ENCODE measurements at places on chromosomes 6 and 20.

- H3K27me3 ChIP-seq, result no peaks in the 10 kb centered on the region
- DNase-seq, result no peak
- H3K4me3 ChIP-seq, result no peak overlapping the region
- no peaks in the 10 kb centered on the region for H3K4me1 ChIP-seq
- no peak overlapping the region for H3K27ac ChIP-seq
- no peaks in the 10 kb centered on the region for H3K36me3 ChIP-seq
These were observed 127.4 kb downstream of the GJA10 start for GRCh38 chr6:90021711-90022110.

GRCh38 chr6:56794421-56794820 is 151.7 kb upstream of the DST start:
- H3K27me3 ChIP-seq, result no peaks in the 10 kb centered on the region
- no peaks in the 10 kb centered on the region for H3K4me1 ChIP-seq
- H3K27ac ChIP-seq, result no peak overlapping the region
- DNase-seq, result no peak
- no peak overlapping the region for H3K4me3 ChIP-seq

DNA sequence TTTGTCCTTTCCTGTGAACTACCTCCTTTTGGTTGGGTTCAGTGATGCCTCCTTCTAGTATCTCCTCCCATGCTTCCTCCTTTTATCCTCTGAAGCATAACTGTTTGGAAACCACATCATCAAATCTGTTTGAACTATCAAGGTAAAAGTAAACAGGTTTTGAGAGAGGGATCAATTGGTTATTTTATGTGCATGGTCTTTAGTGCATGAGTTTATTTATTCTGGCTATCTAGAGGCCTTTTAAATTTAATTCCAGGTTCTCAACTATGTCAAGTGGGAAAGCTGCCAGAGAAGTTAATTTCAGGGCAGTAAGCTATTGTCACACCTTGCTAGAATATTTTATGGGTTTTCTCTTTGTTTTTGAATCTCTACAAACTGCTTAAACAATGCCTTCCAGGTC is 54.1 kb downstream of the WASF1 start:
- no peak for DNase-seq
- no peak overlapping the region for H3K27ac ChIP-seq
- no peak overlapping the region for H3K4me3 ChIP-seq
- no peaks in the 10 kb centered on the region for H3K27me3 ChIP-seq

- no peak overlapping the region for H3K27ac ChIP-seq
- no peaks in the 10 kb centered on the region for H3K4me1 ChIP-seq
- DNase-seq, result no peak
- no peaks in the 10 kb centered on the region for H3K27me3 ChIP-seq
- no peak overlapping the region for H3K4me3 ChIP-seq
- H3K36me3 ChIP-seq, result no peaks in the 10 kb centered on the region
These were observed 10.8 kb upstream of the LY86 start for GRCh38 chr6:6577735-6578134.

DNA sequence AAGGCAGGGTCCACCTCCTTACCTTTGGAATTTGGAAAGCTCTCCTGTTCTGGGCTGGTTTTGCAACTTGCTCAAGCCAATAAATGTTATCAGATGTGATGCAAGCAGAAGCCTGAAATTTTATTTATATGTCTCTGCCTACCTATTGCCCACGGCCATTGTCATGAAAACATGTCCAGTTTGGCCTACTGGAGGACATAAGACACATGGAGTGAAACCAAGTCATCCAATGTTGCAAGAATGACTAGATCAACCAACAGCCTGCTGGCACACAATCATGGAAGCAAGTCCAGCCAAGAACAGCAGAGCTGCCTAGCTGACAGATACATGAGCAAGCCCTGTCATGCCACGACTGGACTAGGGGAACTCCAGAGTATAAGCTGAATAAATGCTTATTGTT is 56.7 kb upstream of the IRAK1BP1 start:
- H3K36me3 ChIP-seq, result no peaks in the 10 kb centered on the region
- DNase-seq, result no peak
- H3K4me1 ChIP-seq, result no peaks in the 10 kb centered on the region
- no peaks in the 10 kb centered on the region for H3K27me3 ChIP-seq
- no peak overlapping the region for H3K27ac ChIP-seq

GRCh38 chr20:57007171-57007540 is 259.3 kb downstream of the BMP7 start:
- H3K4me1 ChIP-seq, result no peaks in the 10 kb centered on the region
- no peaks in the 10 kb centered on the region for H3K36me3 ChIP-seq
- no peak for DNase-seq
- H3K4me3 ChIP-seq, result no peak overlapping the region
- no peaks in the 10 kb centered on the region for H3K27me3 ChIP-seq

DNA sequence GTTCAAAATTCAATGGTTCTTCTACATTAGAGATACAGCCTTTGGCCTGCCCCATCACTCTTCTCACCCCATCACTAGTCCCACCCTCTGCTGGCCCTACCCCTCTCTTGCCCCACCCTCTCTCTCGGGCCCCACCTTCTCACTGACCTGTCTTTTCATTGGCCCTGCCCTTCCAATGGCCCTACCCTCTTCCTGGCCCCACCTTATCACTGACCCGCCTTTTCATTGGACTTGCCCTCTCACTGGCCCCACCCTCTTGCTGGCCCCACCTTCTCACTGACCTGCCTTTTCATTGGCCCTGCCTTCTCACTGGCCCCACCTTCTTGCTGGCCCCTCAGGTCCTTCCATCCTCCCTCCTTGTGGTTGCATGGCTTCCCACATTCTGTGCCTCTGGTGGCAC is 107.2 kb upstream of the PLEKHG1 start:
- no peaks in the 10 kb centered on the region for H3K27me3 ChIP-seq
- no peak for DNase-seq
- H3K36me3 ChIP-seq, result no peaks in the 10 kb centered on the region
- no peak overlapping the region for H3K27ac ChIP-seq

DNA sequence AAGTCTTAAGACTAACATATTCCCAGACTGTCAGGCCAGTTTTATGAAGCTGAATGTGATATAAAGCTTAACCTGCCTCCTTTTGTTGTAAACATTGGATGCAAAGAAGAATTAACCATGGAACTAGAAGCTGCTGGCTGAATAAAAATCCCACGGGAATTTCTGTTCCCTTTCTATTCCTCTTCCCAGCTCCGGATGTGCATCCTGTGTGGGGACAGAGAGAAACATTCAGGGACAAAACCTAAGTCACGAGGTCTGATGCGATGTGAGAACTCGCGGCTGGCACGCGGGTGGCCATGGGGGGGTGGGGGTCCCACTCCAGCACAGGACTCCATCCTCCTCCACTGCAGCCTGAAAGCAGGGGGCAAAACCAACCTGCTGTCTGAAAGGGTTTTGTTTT is 32.2 kb downstream of the RAMACL start:
- H3K27me3 ChIP-seq, result no peaks in the 10 kb centered on the region
- no peak for DNase-seq
- H3K27ac ChIP-seq, result no peak overlapping the region
- no peaks in the 10 kb centered on the region for H3K36me3 ChIP-seq

GRCh38 chr20:9503526-9504245 is 10.7 kb upstream of the LAMP5 start:
- H3K4me1 ChIP-seq, result no peaks in the 10 kb centered on the region
- H3K36me3 ChIP-seq, result no peaks in the 10 kb centered on the region
- H3K27ac ChIP-seq, result no peak overlapping the region
- no peak for DNase-seq
- peaks cover 18% of the 10 kb centered on the region for H3K27me3 ChIP-seq
- no peak overlapping the region for H3K4me3 ChIP-seq

- H3K4me1 ChIP-seq, result no peaks in the 10 kb centered on the region
- no peak overlapping the region for H3K4me3 ChIP-seq
- no peaks in the 10 kb centered on the region for H3K27me3 ChIP-seq
- no peaks in the 10 kb centered on the region for H3K36me3 ChIP-seq
These were observed 285.1 kb downstream of the CENPW start for GRCh38 chr6:126625019-126625418.

DNA sequence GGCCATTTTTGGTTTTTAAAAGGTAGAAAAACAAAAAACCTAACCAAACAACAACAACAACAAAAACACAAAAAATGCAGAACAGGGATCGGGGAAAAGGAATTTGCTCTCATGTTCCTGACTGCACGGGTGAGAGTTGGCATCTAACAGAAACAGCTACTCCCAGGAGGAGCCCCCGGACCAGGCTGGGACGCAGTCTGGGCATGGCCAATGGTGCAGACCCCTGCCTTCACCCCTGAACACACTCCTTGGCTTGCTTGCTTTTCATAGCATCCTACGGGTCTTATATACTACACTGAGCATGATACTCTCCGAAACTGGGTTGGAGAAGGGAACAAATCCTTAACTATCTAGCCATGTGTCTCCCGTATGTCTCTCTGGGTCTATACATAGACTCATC is 587 bp upstream of the MAS1 start:
- no peak overlapping the region for H3K27ac ChIP-seq
- no peaks in the 10 kb centered on the region for H3K27me3 ChIP-seq
- no peak for DNase-seq

DNA sequence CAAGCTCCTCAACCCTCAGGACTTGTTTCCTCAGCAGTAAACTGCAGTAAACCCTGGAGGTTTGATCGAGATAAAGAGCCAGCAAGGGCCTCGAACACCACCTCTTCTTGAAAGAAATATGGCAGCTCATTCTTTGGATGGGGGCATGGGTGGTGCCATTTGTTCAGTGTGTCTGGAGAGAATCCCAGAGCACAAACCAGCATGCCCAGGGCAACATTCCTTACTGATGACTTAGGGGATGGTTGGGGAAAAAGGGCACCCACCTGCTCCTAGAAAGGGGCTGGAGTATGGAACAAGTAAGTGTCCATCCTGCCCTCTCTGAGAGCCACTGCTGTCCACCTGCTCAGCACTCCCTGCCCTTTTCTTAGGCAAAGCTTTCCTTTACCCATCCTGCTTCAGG is 31.3 kb upstream of the ZFAND3 start:
- H3K4me3 ChIP-seq, result no peak overlapping the region
- no peak overlapping the region for H3K27ac ChIP-seq
- H3K27me3 ChIP-seq, result no peaks in the 10 kb centered on the region
- H3K36me3 ChIP-seq, result no peaks in the 10 kb centered on the region

DNA sequence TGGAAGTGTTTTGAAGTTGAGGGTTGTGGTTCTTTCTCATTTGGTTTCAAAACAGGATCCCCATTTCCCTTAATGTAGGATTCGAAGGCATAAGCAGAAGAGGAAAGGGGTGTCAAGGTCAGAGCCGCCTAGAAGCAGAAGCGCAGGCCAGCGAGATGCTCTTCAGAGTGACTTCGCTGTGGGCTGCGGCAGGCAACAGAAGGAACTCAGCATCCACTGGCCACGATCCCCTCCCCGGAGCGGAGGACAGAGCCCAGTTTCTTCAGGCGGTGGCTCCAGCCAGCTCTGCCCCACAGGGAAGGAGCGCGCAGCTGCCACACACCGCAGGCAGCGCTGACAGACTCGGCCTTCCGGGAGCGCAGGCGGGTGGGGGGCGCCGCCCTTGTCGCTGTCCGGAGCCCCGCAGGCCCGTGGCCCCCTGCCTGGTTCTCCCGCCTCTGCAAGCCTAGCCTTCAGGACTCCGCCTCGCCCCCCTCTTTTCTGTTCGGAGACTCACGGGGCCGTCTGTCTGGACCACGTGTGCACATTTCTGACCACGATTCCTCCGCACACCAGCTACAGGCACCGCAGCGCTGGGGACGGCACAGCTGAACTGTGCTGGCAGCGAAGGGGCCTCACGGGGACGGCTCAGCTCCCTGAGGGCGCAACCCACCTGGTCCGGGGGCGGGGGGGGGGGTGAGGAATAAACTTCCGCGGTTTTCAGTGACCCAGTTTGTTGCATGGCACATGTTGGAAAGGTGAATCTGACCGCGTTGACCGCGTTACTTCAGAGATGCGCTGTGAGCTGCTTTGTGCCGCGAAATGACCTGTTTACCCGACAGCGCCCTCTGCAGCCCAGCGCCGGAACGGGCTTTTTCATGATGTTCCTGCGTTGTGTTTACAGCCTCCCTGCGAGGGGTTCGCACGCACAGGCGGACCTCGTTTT is 26.1 kb downstream of the TTLL2 start:
- H3K27me3 ChIP-seq, result no peaks in the 10 kb centered on the region
- H3K4me1 ChIP-seq, result no peaks in the 10 kb centered on the region
- H3K27ac ChIP-seq, result no peak overlapping the region

DNA sequence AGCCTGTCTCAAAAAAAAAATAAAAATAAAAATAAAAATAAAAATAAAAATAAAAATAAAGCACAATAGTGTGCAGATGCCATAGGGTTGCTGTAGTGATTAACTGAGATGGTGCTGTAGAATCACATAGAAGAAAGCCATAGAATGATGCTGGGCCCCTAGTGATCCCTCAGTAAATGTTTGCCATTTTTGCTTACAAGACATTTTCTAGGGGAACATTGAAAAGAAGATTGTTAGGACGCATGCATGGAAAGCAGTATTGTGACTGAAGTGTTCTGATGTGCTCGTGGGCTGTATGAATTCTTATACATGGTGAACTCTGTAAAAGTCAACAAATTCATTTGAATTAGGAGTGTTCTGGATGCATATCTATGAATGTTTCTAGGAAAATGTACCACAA is 22.0 kb upstream of the SAMD3 start:
- no peaks in the 10 kb centered on the region for H3K36me3 ChIP-seq
- H3K27ac ChIP-seq, result no peak overlapping the region
- no peaks in the 10 kb centered on the region for H3K27me3 ChIP-seq
- DNase-seq, result no peak
- no peaks in the 10 kb centered on the region for H3K4me1 ChIP-seq

- no peak overlapping the region for H3K27ac ChIP-seq
- no peaks in the 10 kb centered on the region for H3K4me1 ChIP-seq
- H3K36me3 ChIP-seq, result no peaks in the 10 kb centered on the region
- no peaks in the 10 kb centered on the region for H3K27me3 ChIP-seq
These were observed 178.0 kb upstream of the SASH1 start for GRCh38 chr6:148164645-148165044.

DNA sequence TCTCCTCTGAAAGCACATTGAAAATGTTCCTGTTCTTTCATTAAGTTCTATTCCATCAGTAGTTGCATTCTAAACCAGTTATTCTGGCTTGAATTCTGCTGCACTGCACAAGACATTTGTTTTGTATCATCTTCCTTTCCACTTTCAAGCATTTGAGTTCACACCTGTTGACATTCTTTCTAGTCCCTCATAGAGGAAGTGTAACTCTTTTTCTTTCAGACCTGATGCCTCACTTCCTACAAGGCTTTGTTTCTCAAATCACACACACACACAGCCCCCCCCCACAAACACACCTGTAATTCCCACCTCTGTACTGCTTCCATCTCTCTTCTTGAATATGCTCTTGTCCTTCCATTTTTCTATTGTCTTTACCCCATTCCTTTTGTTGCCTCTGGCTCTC is 50.9 kb downstream of the CCN2 start:
- no peak overlapping the region for H3K27ac ChIP-seq
- peaks cover 6% of the 10 kb centered on the region for H3K4me1 ChIP-seq

DNA sequence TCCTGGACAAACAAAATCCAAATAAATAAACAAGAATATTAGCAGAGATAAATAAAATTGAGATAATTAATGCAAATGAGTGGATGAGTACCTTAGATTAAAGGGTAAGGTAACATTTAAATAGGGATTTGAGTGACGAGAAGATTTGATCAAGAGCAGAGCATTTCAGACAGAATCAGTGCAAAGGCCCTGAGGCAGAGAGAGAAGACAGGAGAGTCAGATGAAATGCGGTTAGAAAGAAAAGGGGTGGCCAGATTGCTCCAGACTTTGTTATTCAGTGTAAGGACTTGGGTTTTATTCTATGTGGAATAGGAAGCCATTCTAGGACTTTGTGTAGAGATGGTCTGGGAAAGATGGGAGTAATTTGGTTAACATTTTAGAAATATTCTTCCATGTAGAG is 10.0 kb downstream of the RNF182 start:
- no peak overlapping the region for H3K27ac ChIP-seq
- no peaks in the 10 kb centered on the region for H3K27me3 ChIP-seq
- no peaks in the 10 kb centered on the region for H3K4me1 ChIP-seq
- H3K4me3 ChIP-seq, result no peak overlapping the region
- no peak for DNase-seq

Data from pancreas (tissue), 10 donors.